ENCODE measurements at places on chromosomes 5 and 9. TPM values are rescaled to one million over a fixed set of nuclear protein-coding genes. Genes with fewer than 3 reads are reported as not detected.
A peak's percentile ranks its signal among the peaks of the same experiment; 100 is the strongest.

The C7 gene
- polyA plus RNA-seq: 1.1 TPM

The WNT8A gene
- not detected for polyA plus RNA-seq

GRCh38 chr5:77912721-77913120, 136.6 kb upstream of the TBCA start:
- H3K4me3 ChIP-seq: no peak overlapping the region
- DNase-seq: no peak
- no peaks in the 10 kb centered on the region for H3K27me3 ChIP-seq
- H3K4me1 ChIP-seq: no peaks in the 10 kb centered on the region

DNA sequence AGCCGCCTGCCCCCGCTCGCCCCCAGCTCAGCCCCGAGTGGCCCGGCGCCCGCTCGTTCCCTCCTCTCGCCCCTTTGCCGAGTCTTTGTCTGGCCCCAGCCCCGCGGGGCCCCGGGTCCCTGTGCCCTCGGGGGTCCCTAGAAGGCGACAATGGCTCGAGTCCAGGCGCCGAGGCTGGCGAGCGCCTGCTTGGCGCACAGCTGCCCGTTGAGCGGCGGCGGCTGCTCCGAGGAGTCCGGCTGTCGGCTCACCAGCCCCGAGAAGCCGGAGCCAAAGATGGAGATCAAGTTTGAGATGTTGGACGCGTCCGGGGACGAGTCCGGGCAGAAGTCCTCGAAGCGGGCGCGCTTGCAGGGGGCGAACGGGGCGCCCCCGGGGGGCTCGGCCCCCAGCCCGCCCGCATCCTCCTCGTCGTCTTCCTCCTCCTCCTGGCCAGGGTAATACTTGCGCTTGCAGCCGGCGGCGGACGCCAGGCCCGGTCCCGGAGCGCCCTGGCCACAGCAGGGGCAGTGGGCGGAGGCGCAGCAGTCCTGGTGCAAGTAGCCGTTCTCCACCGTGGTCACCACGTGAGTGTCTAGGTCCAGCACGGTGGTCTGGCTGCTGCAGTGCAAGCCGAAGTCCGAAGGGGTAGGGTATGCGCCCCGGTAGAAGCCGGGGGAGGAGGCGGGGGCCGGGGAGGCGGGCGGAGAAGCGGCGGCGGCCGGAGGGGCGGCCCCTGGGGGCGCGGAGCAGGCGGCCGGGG, 1.2 kb downstream of the IER5L start:
- H3K4me3 ChIP-seq: peak overlapping the region; percentile 88
- H3K27me3 ChIP-seq: no peaks in the 10 kb centered on the region
- H3K36me3 ChIP-seq: no peaks in the 10 kb centered on the region
- peaks cover 5% of the 10 kb centered on the region for H3K4me1 ChIP-seq
- peak overlapping the region; percentile 99 for H3K27ac ChIP-seq

DNA sequence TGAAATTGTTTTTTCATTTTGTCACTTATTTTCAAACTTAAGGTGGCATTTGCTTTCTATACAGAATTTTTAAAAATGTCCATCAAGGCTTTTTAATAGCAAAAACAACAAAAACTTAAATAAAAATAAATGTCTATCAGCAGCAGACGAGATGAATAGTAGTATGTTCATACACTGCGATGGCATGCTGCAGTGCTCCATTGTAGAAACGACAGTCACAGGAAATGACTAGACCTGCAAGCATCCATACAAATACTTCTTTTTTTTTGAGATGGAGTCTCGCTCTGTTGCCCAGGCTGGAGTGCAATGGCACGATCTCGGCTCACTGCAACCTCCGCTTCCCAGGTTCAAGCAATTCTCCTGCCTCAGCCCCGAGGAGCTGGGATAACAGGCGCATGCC, 41.4 kb downstream of the COL23A1 start:
- no peaks in the 10 kb centered on the region for H3K36me3 ChIP-seq
- no peaks in the 10 kb centered on the region for H3K4me1 ChIP-seq
- no peaks in the 10 kb centered on the region for H3K27me3 ChIP-seq
- H3K27ac ChIP-seq: no peak overlapping the region
- no peak for DNase-seq

DNA sequence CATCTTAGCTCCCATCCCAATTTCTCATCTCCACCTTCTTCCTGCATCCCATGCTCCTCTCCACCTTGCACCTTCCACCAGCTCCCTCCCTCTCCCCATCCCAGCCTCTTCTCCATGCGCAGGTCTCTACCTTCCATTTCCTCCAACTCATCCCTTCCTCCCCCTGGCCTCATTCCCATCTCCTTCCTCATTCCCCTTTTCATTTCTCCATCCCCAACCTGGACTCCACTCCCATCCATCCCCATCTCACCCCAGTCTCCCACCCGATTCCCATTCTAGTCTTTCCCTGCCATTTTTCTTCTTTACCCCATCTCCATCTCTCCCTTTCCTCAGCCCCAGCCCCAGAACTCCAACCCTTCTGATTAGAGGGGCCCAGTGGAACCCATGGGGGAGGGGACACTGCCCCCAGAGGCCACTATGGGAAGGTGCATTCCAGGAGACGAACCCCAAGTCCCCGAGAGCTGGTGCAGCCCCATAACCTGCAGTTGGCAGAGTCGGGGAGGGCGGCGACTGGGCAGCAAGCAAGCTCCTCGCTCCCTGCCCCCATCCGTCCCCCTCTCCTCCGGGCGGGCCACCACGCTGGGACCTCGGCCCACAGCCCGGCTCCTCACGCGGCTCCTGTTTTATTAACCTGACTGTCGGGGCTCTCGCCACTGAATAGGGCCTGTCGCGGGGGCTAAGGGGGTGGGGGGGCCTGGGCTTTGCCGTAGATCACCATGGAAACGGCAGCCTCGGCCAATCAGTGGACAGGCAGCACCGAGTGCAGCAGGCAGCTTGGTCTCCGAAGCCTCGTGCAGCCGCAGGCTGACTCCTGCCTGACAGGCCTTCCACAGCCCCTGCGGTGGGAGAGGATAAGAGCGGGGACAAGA, 66.7 kb downstream of the PCDH1 start:
- no peaks in the 10 kb centered on the region for H3K4me1 ChIP-seq
- DNase-seq: peak; percentile 61
- H3K27me3 ChIP-seq: peaks cover 6% of the 10 kb centered on the region
- no peak overlapping the region for H3K4me3 ChIP-seq

DNA sequence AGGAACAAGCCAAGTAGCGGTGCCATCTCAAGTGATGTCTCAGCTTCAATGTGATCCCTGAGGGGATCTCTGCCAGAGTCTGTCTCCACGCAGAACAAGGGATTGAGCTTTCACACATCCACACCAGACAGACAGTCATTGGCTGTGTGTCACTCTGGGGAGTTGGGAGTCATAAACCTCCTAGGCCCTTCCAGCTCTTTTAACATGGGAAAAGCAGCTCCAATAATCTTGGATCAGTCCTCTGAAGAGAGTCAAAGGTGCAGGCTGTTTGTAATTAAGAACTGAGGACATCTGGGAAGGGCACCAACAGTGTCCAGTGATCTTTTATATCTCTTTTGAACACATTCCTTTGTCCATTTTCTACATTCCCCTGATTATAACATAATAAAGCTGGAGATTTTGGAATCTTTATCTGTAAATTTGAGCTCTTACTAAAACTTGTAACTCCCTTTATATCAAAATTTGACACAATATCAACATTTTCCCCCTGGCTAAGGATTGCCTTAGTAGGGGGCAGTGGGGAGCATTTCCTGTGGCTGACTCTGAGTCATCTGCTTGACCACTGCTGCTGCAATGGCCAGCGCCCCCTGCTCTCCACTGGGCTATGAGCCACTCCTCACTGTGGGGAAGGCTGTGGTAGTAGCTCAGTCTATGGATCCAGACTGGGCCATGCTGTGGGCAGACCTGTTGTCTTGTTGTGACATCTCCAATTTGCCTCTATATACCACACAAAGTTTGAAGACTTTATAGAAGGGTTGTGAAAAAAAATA, 284.4 kb downstream of the OSTF1 start:
- H3K36me3 ChIP-seq: no peaks in the 10 kb centered on the region
- no peaks in the 10 kb centered on the region for H3K4me1 ChIP-seq
- no peak overlapping the region for H3K4me3 ChIP-seq
- no peak overlapping the region for H3K27ac ChIP-seq

- peaks cover 44% of the 10 kb centered on the region for H3K4me1 ChIP-seq
- no peak overlapping the region for H3K4me3 ChIP-seq
- H3K27ac ChIP-seq: no peak overlapping the region
- H3K36me3 ChIP-seq: no peaks in the 10 kb centered on the region
- DNase-seq: no peak
- no peaks in the 10 kb centered on the region for H3K27me3 ChIP-seq
Measured at GRCh38 chr5:16899171-16899570, 36.9 kb downstream of the MYO10 start.

GRCh38 chr5:172658391-172658790, 17.3 kb downstream of the NEURL1B start:
- peak overlapping the region; percentile 6 for H3K27ac ChIP-seq
- peaks cover 4% of the 10 kb centered on the region for H3K36me3 ChIP-seq
- no peak for DNase-seq

DNA sequence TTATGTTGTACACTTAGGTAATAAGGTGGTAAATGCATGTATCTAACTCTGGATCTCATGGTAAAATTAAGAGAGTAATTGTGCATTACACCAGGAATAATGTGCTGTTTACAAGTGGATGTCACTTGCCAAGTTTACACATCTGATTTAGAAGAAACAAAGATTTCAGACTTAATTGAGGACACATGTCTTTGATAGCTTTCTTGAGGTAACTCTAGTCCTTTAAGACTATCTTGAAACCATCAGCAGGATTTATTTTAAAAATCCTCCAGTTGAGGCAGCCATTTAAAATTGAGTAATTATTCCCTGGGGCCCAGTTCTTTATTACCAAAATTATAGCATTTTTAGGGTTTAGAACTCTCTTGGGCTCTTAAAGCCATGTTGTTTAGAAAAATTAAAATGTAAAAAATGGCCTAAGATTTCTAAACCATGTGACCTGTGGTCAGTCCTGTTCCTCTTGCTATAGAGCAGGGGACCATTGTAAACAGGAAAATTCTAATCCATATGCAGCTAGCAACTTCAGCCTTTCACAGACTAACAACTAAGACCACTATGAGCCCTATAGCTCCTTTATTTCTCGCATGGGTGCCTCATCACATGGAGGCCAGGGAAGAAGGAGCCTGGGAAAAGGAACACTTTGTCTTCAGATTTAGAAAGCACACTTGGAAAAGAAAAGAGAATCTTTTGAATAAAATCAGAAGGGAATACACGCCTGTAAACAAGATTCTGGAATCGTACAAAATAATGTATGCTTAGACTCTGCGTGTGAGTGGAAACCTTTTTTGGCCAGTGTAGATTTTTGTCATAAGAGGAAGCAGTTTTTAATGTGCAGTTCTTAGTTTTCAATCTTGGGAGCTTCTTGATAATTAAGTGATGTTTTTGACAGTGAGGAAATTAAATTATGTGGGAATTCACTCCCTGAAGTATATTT, 71.2 kb downstream of the ZSWIM6 start:
- no peak for DNase-seq
- no peaks in the 10 kb centered on the region for H3K4me1 ChIP-seq
- no peak overlapping the region for H3K27ac ChIP-seq
- no peaks in the 10 kb centered on the region for H3K27me3 ChIP-seq
- H3K4me3 ChIP-seq: no peak overlapping the region
- no peaks in the 10 kb centered on the region for H3K36me3 ChIP-seq

DNA sequence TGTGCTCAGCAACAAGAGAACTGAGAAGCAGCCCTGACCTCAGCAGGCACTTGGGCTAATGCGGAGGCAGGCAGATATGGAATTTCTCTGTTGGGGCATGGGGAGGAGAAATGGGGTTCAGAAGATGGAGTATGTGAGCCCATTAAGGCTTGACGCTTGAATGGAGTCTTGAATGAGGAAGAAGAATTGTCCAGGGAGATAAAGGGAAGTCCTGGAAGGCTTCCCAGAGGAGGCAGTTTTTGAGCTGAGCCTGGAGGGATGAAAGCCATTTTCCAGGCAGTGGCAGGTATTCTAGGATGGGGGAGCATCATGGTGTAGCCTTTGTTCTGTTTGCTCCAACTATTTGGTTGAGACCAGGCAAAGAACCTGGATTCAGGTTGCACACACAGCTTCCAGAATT, 34.5 kb downstream of the FGF18 start:
- no peaks in the 10 kb centered on the region for H3K27me3 ChIP-seq
- no peaks in the 10 kb centered on the region for H3K4me1 ChIP-seq
- no peak overlapping the region for H3K27ac ChIP-seq
- H3K4me3 ChIP-seq: no peak overlapping the region
- DNase-seq: no peak

Data from small intestine (tissue), 16 donors.